ENCODE measurements at places on chromosomes 3 and 15.
A peak's percentile ranks its signal among the peaks of the same experiment; 100 is the strongest.

GRCh38 chr3:12447075-12447474, 37.2 kb upstream of the TSEN2 start:
- no peak for ATAC-seq

GRCh38 chr3:49638445-49638844, 35.7 kb upstream of the APEH start:
- ATAC-seq = no peak

GRCh38 chr3:144369129-144369879, 397.7 kb downstream of the DIPK2A start:
- no peak for ATAC-seq

GRCh38 chr15:89783861-89784685, 7.9 kb downstream of the MESP2 start:
- no peak for ATAC-seq

DNA sequence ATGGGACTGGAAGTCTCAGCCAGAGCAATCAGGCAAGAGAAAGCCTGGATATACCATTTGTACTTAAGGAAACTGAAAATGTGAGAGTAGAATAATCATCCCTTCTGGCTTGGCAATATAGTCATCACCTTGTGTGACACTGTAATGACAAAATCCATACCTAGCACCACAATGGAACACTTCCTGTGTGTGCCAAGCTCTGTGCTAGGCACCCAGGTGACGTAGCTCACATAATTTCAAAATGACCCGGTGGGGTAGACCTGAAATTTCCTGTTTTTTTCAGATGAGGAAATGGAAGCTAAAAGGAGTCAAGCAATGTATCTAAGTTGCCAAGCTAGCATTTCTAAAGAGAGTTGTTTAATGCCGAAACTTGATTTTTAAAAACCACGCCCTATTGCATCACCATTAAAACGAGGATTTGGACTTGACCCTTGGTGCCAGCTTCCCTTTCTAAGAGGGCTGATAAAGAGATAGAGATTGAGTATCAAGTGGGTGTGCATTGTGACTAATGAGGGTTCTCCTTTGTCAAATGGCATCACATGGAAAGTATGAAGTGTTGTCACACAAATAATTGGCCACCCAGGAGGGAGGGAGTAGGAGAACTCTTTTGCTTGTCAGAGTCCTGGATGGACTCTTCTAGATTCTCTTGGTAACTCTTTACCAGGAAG, 141.3 kb upstream of the PDZRN3 start:
- no peak for ATAC-seq

- ATAC-seq = peak; percentile 53
Observed at GRCh38 chr3:122322095-122323075, 2.7 kb upstream of the CSTA start.

- ATAC-seq = no peak
Observed at GRCh38 chr15:32669896-32670611, 28.5 kb downstream of the SCG5 start.

DNA sequence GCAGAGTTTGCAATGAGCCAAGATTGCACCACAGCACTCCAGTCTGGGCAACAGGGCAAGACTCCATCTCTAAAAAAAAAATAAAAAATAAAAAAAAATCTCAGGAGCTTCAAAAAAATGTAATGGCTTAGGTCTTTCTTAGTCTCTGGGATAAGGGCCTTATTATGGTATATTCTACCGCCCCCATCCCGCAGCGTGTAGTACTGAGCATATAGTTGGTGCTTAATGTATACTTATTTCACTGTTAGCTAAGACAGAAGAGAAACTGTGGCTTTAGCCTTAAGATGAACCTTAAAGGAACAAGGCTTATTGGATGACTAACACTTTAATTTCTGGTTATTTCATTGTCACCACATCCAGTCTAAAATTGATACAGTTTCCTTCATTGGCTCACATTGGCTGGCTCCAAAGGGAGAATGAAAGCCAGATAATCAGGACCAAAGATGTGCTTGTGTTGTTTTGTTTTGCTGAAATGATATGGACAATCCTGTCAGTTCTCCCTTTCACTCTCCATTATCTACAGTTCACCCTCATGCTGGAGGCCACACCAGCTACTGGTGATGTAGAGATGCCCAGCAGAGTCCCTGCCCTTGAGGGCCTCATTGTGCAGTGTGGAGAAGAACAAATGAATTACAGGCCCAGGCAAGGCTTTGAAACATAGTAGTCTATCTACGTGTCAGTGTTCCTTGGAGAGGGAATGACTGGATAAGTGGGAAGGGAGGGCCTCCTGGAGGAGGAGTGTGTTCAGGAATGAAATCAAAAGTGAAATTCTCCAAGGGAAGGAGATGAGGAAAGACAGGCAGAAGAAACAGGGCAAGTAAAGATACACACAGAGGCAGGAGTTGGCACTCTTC, 17.4 kb upstream of the RAF1 start:
- no peak for ATAC-seq

DNA sequence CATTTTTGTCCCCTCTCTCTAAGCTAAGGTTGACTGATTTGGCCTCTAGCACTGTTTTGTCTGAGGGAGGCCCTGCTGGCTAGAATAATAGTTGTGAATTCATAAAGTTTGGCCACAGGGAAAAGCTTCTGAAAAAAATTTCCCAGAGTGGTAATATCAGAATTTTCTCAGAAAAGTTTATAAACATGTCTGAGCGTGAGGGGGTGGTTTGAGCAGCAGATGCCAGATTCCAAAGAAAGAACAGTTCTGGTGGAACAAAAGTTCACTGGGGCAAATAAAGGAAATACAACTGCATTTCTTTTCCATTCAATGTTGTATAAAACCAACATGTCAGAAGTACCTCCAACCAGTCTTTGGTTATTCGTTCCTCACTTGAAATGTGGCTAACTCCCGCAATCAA, 61.2 kb downstream of the CLDN1 start:
- no peak for ATAC-seq

DNA sequence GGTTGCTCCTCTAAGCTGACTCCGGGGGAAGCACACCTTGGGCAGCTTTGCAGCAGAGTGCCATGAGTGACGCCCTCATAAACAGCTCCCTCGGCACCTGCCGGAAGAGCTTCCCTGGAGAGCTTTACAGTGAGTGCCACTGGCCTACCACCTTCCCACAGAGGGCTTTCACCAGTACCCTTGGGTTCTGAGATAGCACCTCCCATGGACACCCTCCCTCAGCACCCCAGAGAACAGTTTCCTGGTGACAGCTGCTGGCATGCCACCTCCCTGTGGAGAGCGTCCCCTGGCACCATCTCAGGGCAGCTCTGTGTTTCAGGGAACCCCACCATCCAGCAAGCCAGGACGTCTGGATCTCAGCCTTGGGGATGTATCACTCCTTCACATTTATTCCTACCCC, 49.1 kb downstream of the RUBCN start:
- no peak for ATAC-seq

DNA sequence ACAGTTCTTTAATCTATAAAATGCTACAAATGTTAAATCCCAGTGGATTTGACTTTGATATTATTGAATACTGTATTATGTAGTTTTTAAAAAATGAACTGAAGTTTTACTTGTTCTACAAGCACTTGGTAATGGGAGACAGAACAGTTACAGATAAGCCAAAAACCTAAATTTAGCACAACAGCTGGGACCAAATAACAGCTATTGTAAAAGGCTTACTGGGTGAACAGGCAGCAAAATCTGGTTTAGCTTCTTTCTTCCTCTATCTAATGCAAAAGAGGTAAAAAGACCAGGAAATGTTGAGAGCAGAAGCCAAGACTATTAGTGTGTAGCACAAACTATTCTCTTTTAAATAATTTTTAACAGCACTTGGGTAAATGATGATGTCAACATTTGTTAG, 1.6 kb upstream of the ATOSA start:
- ATAC-seq = no peak

DNA sequence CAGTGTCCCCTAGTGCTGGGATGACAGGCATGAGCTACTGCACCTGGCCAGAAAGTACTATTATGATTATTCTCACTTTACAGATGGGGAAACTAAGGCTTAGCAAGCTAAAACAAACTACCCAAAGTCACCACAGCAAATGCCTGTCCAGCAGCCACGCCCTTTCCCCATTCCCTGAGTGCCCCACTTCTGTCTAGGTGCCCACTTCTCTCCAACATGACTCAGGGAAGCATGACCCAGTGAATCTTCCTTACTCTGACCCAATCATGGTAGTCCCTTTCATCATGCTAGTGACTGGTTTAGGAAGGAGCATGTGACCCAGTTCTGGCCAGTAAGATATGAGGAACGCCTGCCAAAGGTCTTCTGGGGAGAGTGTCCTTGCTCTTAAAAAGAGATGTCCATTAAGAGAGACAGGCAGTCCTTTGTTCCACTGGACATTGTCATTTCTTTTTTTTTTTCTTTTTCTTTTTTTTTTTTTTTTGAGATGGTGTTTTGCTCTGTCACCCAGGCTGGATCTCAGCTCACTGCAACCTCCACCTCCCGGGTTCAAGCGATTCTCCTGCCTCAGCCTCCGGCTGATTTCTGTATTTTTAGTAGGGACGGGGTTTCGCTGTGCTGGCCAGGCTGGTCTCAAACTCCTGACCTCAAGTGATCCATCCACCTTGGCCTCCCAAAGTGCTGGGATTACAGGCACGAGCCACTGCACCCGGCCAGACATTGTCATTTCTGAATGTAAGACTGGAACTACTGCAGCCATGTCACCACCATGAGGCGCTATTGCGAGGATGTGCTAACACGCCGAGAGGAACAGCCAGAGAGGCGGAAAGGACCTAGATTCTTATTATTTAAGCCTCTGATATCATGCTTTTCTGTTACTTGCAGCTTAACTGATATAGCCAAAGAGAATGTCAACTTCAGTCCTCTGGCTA, 19.8 kb downstream of the MEGF11 start:
- ATAC-seq = no peak

GRCh38 chr3:49500205-49500731, 30.2 kb downstream of the DAG1 start:
- no peak for ATAC-seq

DNA sequence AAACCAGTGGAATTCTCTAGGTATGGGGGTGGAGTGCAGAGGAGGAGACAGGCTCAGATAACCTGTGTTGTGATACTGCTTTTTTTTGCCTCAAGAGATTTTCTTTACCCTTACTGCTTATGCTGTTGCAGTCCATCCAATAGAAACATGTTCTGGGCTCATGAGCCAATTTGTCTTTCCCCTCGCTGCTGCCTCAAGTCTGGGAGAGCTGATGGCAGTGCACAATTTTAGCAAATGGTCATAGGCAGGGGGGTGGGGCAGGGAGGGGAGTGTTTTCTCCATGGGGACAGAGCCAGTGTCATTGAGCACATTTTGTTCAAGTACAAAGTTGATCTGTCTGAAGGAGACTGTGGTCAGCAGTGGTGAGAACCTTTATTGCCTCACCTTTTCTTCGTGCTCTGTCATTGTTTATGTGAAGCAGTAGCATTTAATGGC, 134.9 kb downstream of the MBNL1 start:
- ATAC-seq = no peak

Measured in stimulated activated memory B cell treated with anti-CD40 and anti-IgM and Interleukin-4, amounts not matched to agents 10 μg/mL and 1 μg/mL and 100 μg/mL, for 72 hours (primary cell).